GM04504 (cell line): ENCODE measurements at places on chromosomes 1 and 21.

GRCh38 chr1:238088560-238089290, 198.0 kb upstream of the ZP4 start:
- no peak for DNase-seq

DNA sequence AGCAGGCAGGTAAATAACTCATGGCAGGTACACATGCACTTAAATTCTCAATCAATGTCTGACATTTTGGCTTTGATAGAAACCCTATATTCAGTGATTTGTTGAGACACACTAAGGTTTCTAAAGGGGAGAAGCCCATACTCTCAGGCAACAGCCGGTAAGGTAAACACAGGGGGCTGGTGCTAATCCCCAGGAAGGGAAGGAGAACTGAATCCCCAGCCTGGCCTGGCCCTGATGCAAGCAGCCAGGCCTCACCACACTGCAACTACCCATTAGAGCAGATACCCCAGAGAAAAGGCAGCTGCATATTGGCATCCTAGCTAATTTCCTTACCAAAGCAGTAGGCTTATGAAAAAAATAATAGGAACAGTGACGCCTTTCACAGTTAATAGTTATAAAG, 116.5 kb upstream of the LRRC7 start:
- DNase-seq: no peak

DNA sequence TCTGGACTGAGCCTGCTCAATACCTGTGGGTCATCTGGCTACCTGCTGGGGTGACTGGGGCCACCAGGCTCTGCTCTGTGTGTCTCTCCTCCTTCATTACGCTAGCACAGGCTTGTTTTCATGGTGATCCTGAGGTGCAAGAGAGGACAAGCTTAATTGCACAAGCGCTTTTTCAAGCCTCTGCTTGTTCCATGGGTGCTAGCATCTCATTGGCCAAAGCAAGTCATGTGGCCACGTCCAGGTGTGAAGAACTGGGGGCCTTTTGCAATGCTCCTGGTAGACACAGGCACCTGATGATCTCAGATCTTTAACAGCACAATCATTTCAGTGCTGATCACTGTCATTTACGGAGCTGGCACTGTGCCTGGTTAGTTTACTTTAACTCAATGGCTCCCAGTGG, 114.6 kb downstream of the KAZN start:
- no peak for DNase-seq

GRCh38 chr1:233668146-233668724, 54.3 kb downstream of the KCNK1 start:
- DNase-seq: peak; percentile 49

GRCh38 chr1:89286549-89287180, 14.0 kb upstream of the GBP5 start:
- DNase-seq: no peak

GRCh38 chr1:218548764-218549163, 203.6 kb downstream of the TGFB2 start:
- DNase-seq: no peak

DNA sequence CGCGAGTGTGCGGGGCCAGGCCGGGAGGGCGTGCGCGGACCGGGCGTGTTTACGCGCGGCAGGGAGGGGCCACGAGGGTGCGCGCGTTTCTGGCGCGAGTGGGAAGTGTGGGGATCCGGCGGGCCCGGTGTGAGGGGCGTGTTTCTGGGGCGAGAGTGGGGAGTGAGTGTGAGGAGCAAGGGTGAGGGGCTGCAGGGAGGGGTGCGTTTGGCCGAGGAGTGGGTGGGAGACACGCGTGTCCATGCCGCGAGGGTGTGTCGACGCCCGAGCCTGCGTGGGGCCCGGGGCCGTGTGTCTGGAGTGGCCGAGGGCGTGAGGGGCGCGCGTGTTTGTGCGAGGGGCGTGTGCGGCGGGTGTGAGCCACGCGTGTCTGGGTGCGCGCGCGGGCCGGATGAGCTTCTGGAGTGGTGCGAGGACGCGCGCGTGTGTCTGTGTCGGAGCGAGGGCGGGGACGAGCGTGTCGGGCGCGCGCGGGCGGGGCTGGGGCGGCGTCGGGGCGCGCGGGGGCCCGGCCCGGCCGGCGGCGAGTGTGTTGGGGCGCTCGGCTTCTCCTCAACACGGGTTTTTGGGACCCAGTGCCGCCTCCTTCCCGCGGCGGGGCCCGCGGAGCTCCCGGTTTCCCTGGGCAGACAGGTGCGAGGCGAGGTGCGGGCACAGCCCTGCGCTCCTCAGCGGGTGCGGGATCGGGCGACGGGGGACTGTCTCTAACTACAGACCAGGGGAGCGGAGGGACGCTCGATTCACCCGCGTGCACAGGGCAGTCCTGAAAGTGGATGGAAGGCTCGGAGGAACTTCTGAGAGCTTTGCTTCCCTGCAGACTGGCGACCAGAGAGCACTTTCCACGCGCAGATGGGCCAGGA, 65.8 kb upstream of the VAMP3 start:
- no peak for DNase-seq

DNA sequence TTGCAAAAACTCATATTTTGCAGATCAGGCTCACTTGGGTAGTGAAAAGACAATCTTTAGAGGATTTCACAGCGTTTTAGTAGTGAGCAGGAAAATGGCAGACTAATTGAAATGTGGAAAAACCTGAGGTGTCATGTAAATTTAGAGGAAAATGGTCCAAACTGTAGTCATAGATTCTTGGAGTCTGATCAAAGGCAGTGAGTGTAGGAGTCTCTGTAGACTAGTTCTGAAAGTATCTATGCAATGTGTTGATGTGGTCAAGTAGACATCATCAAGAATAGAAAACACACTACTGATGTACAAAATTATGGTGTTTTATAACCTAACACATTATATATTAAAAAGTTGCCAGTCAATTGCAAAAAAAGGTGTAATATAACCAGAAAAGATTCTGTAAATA, 143.2 kb upstream of the C1orf105 start:
- no peak for DNase-seq

- peak; percentile 39 for DNase-seq
These were observed 34.4 kb upstream of the PADI1 start for GRCh38 chr1:17170571-17170970.

DNA sequence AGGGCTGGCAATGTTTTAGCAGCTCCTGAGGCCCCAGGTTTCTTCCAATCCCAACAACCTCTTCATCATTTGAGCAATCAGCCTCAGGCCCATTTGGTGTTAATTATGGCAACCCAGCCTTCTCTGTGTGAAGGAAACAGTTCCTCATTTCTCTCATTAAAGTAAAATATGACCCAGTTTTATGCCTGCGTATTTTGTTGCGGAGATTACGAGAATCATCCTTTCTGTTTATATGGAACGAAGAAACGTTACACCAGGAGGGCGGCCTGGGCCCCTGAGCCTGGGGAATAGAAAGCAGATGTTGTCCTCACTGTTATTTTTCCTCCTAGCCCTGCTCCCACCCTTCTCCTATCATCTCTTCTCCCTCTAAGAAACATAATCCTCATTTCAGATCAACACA, 332.2 kb upstream of the USP24 start:
- DNase-seq: peak; percentile 48

DNA sequence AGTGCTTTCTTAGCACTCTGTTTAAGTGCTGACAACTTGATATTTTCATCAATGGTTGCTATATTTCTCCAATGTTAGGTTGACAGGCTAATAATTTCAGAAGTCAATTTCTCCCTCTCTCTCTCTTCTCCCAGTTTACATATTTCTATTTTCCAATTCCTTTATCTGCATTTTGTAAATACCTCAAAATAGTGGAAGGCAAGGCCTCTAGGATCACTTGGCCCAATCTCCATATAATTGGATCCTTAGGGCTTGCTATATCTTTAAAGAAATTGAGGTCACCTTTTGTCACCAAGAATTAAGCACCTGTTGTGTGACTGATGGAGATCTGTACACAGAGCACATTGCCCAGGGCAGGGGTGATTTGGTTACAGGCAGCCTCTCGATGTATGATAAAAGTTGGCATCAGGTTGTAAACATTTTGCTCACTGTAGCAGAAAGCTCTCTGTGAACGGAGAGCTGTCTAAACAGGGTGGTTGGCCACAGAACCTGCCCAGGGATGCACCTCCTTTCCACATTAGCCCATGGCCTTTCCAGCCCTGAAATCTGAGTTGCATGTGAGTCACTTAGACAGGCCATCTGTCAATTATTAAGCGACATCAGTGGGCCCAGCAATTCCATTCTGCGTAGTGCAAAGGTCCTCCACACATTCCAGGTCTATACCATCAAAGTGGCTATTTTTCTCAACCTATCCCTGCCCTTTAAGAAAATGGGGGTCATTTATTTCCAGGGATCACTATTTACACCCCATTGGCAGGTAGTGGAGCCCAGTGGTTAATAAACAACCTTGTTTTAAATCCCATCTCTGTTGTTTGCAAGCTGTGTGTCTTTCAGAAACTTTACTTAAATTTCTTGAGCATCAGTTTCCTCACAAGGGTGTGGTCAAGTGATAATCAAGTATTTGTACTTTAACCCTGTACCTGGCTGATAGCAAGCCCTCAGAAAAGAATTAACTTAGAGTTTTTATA, 29.1 kb upstream of the IRF2BP2 start:
- no peak for DNase-seq

DNA sequence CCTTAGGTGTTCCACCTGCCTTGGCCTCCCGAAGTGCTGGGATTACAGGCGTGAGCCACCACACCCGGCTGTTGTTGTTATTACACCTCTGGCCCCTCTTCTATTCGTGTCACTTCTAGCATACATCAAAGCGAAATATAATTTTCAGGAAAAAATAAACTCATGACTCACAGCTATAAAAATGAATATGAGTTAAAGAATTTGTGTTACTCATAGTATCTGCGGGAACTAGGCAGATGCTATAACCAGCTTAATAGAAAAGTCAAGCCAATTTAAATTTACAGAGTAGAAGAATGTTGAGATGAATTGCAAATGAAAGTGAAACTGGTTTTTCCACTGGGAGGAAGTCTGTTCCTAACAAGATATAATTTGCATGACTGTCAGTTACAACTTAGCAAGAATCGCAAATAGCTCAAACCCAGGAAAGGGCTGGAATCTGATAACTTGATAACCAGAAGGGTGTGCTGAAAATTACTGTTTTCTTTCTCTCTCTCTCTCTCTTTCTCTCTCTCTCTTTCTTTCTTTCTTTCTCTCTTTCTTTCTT, 11.2 kb downstream of the OR2W3 start:
- no peak for DNase-seq

GRCh38 chr1:20819818-20820217, 32.7 kb upstream of the HP1BP3 start:
- DNase-seq: no peak

GRCh38 chr21:36916718-36917117, 49.8 kb downstream of the HLCS start:
- DNase-seq: no peak

GRCh38 chr1:169858467-169858866, 35.2 kb downstream of the SCYL3 start:
- DNase-seq: no peak

GRCh38 chr1:20112279-20113000, 6.9 kb downstream of the PLA2G2D start:
- DNase-seq: no peak

DNA sequence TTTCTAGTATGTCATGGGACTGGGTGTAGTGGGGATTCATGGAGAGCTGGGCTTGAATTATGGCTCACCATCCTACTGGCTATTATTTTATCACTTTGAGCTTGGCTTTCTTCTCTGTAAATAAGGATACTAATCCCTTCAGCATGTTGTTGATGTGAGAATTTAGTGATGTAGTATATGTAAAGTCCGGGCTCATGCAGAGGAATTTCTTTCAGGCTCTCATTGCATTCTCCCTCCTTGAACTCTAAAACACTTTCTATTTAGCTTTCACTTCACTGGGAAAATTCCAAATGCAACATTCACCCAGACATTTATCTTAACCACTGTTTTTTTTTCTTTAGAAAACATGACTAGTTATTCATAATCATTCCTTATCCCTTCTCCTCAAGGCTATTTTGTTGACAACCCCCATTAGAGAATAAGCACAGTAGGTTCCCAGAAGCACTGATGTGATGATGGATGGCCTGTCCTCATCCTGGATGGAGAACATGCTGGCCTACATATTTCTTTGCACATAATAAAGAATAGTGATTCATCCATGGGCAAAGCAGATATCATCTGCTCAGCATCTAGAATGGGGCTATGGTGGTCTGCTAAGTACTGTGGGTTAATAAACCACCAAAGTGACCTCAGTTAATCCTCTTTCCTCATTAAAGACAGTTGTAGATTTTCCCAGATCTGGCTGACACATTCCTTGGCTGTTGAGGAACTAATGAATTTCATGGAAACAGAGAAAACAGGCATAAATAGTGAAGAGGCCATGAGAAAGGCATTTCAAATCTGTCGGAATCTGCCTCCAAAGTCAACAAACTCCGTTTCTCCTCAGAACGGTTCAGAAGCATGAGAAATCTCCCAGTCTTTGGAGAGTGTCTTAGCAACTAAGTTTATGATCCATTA, 68.0 kb upstream of the CYP2J2 start:
- DNase-seq: peak; percentile 25

DNA sequence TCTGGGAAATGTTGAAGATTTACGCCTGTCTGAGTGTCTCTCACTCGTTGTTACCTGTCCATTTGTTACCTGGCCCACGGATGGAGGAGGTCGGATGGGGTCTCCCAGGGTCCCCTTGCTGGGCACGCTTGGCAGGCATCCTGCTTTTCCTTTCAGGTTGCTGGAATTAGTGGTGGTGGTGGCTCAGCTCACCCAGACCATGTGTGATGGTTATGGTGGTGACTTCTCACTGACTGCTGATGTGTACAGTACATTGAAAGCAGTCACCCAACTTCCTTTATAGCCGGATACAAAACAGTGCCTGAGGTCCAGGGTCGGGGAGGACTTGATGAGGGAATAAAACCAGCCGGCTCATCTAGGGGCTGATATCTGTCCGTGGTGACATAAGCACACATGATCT, 19.5 kb downstream of the MAPKAPK2 start:
- no peak for DNase-seq

- no peak for DNase-seq
These were observed 82.1 kb downstream of the OLFM3 start for GRCh38 chr1:101914473-101915242.

- no peak for DNase-seq
These were observed 452.6 kb downstream of the PTBP2 start for GRCh38 chr1:97174039-97174704.

DNA sequence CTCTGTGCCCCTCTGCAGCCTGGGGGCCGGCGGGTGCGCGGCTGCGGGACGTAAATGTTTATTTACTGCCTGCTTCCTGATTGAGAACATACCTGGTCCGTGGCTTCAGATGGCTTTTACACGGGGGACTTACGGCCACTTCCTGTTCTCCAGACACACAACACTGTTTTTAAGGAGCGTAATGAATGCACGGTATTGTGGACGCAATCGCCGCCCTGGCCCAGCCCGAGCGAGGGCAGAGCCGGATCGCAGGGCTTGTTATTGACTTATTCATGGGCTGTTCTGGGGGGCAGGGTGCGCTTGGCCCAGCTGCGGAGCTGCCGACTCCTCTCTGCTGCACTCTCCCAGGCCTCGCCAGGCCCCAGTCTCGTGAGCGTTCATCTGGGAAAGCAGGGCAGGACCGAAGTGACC, 52.8 kb upstream of the ACTRT2 start:
- DNase-seq: no peak

- DNase-seq: no peak
These were observed at the start of gene KRTAP8-1 for GRCh38 chr21:30813174-30813573. Gene KRTAP8-1, minus strand, starts transcription at chr21:30813274. Its CDS starts 54 bp downstream, at chr21:30813220.

- no peak for DNase-seq
These were observed 17.3 kb upstream of the SELENON start for GRCh38 chr1:25782608-25783201.
